NCI-H460 (cell line): ENCODE measurements at places on chromosomes 4 and X. TPM values are rescaled to one million over a fixed set of nuclear protein-coding genes. Genes with fewer than 3 reads are reported as not detected.

The PORCN gene
- total RNA-seq: 12.0 and 13.9 TPM in 2 replicates

The CSN1S1 gene
- not detected in 2 replicates for total RNA-seq

The GASK1B gene
- total RNA-seq: 63.1 and 83.1 TPM in 2 replicates

The MAGED4 gene
- total RNA-seq: 2.3 and 2.7 TPM in 2 replicates

GRCh38 chr4:149499726-149500125, 315.9 kb downstream of the IQCM start:
- DNase-seq: no peak

- peak; percentile 28 for DNase-seq
These were observed 722 bp downstream of the SLC10A7 start for GRCh38 chr4:146520896-146521540.

GRCh38 chrX:140040386-140040785, 75.1 kb upstream of the CXorf66 start:
- DNase-seq: no peak
